ENCODE measurements at places on chromosomes 1 and 21.

DNA sequence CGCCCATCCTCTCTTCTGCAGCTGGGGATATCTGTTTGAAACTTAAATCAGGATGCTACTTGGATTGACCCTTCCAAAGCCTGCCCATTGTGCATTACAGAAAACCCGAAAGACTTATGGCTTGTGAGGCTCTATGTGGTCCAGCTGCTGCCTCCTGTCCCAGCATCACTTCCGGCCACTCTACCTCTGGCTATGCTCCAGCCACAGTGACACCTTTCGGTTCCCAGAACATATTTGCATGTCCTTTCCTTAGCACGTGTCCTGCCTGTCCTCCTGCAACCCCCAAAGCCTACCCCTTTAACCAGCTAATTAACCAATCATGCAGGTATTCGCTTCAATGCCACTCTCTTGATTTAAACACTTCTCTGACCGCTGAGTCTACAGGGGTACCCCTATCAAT, 167.6 kb downstream of the PRDM2 start:
- no peak for DNase-seq

DNA sequence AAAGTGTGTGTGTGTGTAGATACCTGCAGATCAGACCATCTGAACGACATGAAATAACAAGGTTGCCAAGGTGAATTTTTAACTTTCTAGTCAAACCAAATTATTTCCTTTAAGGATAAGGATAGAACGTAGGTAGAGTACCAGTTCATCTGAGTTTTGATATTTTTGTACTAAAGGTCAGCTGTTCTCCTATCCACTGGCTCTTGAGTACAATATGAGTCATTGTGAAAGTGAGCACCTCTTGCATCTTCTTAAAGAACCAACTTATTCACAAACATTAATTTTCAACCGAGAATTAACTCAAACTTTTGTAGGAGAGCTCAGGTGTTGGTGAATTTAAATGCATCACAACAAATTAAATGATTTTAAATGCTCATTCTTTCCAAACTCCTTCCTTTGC, 71.5 kb downstream of the IFI44 start:
- no peak for DNase-seq

GRCh38 chr1:111743679-111744101, 4.5 kb upstream of the INKA2 start:
- no peak for DNase-seq

- DNase-seq = no peak
Observed at GRCh38 chr1:239856067-239856466, 235.6 kb upstream of the FMN2 start.

DNA sequence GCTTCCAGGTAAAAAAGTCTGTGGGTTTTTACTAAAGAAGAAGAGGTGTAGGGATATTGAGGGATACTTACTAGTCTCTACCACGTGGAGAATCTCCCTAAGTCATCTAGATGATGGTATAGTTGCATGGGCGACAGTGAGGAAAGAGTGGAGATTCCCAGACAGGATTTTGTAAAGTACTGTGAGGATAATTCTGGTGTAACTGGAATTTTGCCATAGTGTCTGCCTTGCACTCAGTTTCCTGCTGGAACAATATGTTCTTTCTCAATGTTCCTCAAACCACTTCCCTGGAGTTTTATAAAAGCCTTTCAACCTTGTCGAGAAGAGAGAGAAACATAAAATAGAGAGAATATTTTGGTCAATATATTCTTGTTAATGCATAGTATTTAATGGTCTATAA, 95.1 kb upstream of the WLS start:
- no peak for DNase-seq
